H54 (cell line): ENCODE measurements at places on chromosomes 1 and 21.

DNA sequence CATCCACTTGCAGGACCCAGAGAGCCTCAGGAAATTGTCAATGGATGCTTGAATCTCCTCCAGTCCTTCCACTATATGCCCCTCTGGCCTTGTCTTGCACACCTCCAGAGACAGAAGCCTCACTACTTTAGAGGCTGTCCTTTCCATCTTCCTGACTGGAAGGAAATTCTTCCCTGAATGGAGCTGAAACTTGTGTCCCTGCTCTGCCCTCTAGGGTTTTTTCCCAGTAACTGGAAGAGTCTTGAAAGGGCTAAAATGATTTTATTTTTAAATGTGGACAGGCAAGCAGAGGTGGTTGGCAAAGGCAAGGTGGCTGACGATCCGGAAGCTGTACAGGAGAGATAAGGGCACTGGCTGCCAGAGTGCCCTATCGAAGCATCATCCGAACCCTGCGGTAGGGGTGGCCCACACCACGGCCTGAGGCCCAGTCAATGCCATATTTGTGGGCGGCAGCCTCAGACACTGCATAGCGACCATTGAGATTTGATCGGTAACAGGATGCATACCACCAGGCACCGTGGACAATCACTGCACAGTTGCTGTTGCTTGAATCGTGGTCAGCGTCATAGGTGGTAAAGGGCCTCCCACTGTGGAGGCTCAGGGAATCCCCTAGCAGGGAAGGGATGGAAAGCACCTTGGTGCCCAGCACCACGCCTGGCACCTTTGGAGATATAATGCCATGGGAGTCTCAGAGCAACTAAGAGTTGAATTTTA, 2.3 kb upstream of the MAP3K6 start:
- DNase-seq, result no peak

GRCh38 chr21:43361493-43362296, 65.2 kb downstream of the SIK1 start:
- DNase-seq, result no peak

- no peak for DNase-seq
Observed at GRCh38 chr1:14768582-14769304, 170.3 kb downstream of the KAZN start.

DNA sequence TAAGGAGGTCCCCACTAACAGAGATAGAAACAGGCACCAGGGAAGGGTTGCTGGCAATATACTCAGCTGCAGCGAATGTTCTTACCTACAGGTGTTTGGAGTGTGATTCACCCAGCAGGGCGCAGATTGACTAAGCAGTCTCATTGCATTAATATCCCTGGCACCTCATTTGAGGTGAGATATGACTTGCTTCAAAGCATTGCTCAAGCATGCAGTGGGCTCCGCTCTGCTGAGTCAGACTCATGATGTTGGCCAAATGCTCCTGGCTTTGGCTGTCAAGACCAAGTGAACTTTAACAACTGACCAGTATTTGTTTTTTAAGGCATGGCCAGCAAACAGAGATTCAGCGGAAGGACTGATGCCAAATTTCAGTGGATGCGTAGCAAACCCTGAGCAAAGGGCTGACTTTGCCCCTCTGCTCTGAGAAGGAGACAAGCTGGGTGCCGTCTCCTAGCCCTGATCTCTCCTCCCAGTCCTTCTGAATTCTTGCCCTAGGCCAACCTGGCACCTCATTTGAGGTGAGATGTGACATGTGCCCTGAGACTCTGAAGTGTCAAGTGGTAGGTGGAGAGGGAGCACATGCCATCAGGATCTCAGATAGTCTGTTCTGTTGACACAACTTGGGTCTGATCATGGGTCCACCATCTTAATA, 187.1 kb upstream of the COA6 start:
- DNase-seq, result peak; percentile 20

- DNase-seq, result no peak
Observed at GRCh38 chr1:12142891-12143630, 23.7 kb upstream of the TNFRSF1B start.

DNA sequence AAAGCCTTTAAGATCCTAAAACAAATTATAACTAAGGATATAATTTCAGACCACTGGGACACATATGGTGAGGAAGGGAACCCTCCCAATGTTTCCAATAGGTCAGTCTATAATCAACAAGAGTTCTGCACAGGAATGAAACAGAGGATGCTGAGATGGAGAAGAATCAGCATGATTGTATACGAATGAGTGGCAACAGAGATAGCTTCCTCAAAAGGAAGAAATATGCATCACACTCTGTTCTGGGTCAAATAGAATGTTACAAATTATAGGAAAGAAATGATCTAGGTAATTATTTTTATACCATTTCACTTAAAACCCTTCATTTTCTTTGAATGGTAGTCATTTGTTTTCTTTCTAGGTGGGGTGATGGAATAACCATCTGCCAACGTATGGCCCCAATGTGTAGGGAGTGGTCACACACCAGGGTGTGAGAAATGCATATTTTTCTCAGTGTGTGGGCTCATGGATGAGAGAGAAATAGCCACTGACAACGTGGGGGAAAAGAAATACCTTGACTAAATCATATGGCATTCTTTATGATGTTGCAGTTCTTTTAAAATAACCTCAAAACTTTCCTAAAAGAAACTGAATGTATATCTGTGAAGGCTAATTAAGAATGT, 104.6 kb upstream of the IVNS1ABP start:
- no peak for DNase-seq

- DNase-seq, result no peak
Observed at GRCh38 chr1:39023140-39023539, 3.0 kb upstream of the NDUFS5 start.

GRCh38 chr21:45741691-45742090, 98.2 kb downstream of the PCBP3 start:
- DNase-seq, result no peak

DNA sequence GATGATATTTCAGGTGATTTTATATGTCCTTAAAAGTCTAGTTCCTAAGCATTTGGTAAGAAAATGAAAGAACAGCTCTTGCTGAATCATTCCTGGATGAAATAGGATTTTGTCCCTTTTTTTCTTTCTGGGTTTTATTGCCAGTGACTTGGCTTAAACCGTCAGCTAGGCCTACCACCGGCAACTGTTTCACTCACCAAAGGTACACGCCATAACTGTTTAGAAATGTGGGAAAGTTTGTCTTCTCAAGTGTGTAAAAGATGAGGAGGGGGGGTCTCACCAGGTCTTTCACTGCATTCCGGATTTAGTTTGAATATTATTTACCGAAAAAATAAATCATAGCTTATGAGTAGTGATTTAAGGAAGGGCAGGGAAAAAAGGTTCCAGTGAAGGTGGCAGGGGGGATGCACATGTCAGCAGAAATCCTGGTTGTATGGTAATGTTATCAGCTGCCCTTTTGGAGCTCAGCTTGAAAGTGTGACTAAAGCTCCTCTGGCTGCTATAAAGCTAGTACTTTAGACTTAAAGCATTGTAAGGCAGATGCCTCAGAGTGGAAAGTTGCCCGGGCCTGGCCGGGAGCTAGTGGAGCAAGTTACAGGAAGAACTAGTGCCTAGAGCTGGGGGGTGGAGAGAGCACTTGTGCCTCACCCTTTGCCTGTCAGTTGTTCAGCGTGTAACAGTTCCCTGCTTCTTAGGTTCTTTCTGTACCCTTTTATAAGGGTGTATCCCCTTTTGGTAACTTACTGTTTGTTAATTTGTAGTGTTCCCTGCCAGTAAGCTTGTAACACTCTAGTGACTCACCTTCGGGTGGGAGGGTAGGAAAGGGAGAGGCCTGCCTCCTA, 3.1 kb downstream of the ATP1A1 start:
- peak; percentile 36 for DNase-seq

DNA sequence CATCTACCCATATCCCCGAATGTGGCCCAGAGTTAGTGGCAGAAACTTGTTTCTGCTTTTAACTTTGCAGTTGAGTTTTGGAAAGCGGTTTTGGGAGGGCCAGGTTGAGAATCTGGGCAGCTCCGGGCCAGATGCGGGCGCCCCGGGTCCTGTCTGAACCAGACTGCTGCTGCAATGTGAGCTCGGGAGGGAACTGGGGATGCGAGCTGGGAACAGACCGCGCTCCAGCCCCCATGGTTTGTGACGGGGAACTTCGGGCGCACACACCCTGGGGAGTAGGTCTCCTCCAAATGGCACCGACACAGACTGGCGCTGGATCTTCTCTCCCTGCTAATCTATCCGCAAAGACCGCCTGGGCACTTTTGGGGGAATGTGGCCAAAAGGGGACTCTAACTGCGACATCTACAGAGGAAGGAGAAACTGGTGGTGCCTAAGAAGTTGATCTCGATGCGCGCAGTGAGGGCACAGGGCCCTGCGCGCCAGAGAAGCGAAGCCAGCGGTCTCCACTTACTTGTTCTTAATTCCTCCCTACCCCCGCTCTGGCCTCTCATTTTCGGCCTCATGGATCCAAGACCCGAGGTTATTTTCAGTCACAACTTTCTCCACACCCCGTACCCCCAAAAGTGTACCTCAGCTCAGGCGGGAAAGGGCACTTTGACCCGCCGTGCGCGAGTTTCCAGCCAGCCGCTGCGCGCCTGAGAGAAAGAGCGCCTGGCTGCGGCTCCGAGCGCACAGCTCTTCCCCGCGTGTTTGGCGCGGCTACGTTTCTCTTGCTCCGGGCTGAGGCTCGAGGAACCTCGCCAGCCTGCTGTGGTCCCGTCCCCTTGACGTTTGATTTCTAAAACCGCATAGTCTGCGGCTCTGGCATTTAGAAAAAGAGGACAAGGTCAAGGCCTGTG, 411.0 kb upstream of the ESRRG start:
- no peak for DNase-seq

GRCh38 chr1:168202941-168203654, 22.7 kb upstream of the SFT2D2 start:
- DNase-seq, result no peak

- no peak for DNase-seq
Observed at GRCh38 chr21:38911484-38912101, 105.9 kb downstream of the ETS2 start.

- DNase-seq, result no peak
Observed at GRCh38 chr1:44354268-44354839, 703 bp downstream of the ERI3 start.

GRCh38 chr1:77532641-77533040, 149.8 kb downstream of the ZZZ3 start:
- no peak for DNase-seq

DNA sequence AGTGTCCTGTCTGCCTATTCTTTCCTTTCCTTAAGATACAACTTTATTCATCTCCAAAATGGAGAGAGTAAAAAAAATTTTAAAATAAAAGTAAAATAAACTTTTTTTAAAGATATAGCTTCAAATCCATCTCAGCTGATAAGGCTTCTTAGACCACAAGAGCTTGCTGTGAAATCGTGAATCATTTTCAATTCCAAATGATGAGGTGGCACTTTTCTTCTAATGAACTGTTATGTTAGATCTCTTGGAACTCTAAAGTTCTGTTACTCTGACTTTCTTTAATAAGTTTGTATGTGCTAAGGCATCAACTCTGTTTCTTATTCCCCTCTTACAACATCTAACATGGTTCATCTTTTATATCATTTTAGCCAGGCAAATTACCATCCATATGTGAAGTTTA, 4.5 kb downstream of the SH3GLB1 start:
- no peak for DNase-seq

GRCh38 chr1:3020263-3020909, 881 bp upstream of the ACTRT2 start:
- no peak for DNase-seq

DNA sequence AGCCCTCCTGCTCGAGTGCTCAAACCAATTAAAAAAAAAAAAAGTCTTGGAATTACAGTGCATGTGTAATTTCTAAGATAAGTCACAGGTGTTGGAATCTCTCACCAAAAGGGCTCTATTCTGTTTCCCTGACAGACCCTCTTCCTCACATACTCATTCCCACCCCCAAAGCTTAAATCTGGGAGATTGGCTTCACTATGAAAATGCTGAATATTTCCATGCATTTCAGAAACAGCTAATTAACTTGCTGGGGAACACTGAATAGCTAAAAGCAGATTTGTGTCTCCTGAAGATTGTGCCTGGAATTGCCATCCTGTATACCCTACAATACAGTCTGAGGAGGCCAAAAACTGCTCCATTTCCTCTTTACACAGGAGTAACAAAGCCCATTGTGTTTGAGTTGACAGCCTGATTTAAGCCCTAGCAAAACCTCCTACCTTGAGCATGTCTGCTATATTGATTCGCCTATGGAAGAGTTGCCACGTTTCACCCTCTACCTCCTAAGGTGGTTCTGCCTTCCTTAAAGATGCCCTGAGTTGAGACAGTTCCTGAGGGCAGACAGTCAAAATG, 1.4 kb upstream of the PIK3R3 start:
- no peak for DNase-seq

GRCh38 chr1:201051399-201051798, 27.9 kb upstream of the KIF21B start:
- no peak for DNase-seq

DNA sequence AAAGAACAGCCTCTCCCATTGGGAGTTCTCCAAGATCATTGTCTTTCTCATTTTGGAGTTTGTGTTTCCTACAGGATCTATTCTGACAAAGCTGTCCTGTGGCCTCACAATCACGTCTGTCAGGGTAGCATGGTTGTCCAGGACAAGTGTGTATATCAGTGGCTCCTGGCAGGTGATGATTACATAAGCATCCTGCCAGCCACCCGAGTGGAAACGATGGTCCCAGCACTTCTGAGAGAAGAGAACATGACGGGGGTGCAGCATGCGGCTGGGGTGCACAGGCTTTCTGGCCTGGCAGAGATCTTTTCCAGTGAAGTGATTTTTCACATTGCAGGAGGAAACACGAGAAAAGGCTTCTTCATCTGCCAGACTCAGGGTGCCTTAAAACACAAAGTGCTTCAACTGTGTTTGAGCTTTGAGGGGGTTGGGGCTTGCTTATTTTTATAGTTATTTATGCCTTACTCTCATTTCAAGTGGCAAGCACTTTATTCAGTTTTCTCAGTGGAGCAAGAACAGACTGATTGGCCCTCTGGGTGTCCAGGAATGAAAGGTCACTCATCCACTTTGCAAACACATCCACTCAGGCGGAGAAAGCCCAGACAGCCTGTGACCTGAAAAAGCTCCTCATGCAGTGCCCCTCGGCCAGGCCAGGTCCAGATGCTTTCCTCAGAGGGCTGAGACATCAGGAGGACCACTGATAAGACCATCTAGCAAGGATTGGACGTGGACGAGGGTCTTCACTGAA, 186.0 kb downstream of the DUSP10 start:
- DNase-seq, result no peak

- DNase-seq, result no peak
Observed at GRCh38 chr1:114986286-114986685, 43.3 kb upstream of the TSHB start.

DNA sequence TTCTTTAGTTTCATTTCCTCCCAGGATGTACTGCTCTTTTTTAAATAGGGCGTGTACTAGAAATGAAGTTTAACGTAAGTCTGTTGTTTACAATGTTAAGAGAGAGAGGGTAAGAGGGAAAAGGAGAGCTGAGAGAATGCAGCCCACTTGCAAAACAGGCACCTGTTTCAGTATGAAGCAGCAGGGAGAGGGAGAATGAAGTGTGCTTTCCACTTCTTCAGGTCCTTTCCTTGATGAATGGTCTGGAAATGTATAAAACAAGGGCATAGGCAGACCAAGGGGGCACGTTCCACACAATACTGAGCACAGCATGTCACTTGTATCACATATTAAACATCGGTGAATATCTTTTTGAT, 2.0 kb downstream of the KCNA3 start:
- no peak for DNase-seq
